ENCODE measurements at places on chromosomes 11 and 22. TPM values are rescaled to one million over a fixed set of nuclear protein-coding genes. Genes with fewer than 3 reads are reported as not detected.

The ADM2 gene
- 1.8 TPM for total RNA-seq

The OR8D4 gene
- total RNA-seq = not detected

The FOLR2 gene
- total RNA-seq = not detected

The LGALS12 gene
- total RNA-seq = not detected

The RHOD gene
- 14.7 TPM for total RNA-seq

The IL10RA gene
- 0.50 TPM for total RNA-seq

The KCNQ1OT1 gene
- 2.8 TPM for total RNA-seq

The TESMIN gene
- total RNA-seq = 0.87 TPM

The MPPED1 gene
- not detected for total RNA-seq

The APLNR gene
- not detected for total RNA-seq
